Renal cortex interstitium (tissue), 15 donors: ENCODE measurements at places on chromosomes 5 and 9.

DNA sequence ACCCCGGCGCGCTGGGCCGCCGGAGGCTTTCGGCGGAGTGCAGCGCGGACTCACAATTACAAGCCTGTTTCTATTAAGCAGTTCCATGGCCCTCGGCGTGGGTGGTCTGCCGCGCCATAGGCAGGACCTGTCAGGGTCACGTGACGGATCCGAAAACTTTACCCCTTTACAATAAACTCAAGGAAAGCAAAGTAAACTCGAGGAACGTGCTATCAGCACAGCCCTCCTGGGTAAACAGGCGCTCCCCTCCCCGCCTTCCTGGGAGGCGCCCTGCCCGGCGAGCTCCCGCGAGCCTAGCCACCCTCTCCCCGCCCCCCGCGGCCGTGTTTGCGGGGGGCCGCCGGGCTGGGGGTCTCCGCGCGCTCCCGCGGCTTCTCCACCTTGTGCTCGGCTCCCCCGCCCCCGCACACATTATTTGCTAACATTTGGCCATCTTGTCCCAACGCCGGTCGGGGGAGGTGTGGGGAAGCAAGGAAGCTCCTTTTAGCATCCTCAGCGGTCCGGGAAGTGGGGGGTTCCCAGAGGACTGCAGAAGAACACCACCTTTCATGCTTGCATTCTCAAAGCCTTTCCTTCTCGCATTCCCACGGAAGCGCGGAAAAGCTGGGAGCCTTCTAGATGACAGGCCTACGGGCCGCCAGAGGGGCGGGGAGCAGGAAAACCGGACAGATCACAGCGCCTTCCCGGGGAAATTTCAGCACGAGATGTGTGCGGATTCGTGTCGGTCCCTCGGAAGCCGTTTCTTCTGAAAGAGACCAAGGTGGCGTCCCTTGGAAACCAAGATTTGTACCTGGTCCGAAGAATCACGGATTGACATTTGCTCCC, at the start of gene PTCH1:
PTCH1 (minus strand) TSS at position 238 of the 825 bp plus-strand sequence.
- DNase-seq, result no peak

- no peak for DNase-seq
Observed at GRCh38 chr5:52077941-52078815, 694.9 kb downstream of the ISL1 start.

GRCh38 chr5:67648201-67648671, 451.6 kb upstream of the CD180 start:
- DNase-seq, result peak; percentile 7

GRCh38 chr9:32957358-32957757, 44.1 kb downstream of the APTX start:
- DNase-seq, result no peak

GRCh38 chr5:31471916-31472315, 60.0 kb downstream of the DROSHA start:
- DNase-seq, result no peak

- no peak for DNase-seq
Observed at GRCh38 chr5:50292735-50293394, 148.2 kb downstream of the EMB start.

DNA sequence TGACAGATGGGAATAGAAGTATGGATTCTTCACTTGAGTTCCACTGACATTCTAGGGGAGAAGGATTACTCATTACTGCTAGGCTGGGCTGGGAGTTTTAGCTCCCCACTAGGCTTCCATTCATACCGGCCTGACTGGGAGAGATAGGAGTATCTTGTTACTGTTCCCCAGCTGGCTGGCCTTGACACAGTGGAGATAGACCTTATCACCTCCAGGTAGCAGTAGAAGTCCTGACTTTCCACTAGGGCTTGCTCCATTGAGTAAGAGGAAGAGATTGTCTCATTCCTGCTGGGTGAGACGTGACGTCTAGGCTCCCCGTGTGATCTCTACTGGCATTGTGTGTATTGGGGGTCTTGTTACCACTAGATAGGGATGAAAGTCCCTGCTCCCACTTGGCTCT, 156.4 kb downstream of the CACNA1B start:
- no peak for DNase-seq

DNA sequence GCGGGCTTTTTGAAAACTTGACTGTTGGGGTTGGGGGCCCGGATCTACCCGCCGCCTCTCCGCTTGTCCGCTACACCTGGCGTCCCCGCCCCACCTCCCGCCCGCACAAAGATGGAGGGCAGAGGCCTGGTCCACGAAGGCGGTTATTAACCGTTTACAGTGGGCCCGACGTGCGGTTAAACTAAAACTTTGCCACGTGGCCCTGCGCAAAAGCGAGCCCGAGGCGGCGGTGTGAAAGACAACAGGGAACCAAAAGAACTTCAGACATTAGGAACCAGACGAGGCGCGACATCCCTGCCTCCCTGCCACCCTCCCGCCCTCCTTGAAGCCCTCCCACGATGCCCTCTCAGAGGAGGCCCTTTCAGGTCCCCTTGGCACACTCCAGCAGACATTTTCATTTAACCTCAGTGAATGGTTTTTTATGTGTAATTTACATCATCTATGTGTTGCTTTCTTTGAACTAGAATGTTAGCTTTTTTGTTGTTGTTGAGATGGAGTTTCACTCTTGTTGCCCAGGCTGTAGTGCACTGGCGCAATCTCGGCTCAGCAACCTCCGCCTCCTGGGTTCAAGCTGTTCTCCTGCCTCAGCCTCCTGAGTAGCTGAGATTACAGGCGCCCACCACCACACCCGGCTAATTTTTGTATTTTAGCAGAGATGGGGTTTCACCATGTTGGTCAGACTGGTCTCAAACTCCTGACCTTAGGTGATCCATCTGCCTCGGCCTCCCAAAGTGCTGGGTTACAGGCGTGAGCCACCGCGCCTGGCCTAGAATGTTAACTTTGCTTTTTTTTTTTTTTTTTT, 999 bp upstream of the HNRNPA0 start:
- DNase-seq, result no peak

DNA sequence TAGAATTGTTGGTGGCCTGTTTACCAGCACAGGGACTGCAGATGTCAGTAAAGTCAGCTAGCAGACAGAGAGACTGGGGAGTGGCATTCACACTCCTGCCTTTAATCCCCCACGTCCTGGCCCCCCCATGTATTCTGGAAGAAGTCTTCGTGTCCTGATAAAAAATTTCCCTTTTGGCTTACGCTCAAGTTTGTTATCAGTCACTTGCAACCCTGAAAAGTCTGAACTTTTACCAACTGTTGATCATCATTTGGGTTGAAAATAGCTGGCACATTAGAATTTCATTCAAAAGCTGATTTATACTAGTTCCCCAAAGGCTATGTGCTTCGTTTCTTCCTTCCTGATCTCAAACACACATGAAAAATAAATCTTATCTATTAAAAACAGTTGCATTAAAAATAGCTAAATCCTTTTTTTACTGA, 5.8 kb upstream of the CRHBP start:
- DNase-seq, result no peak

- no peak for DNase-seq
Observed at GRCh38 chr9:84000186-84000585, 19.6 kb downstream of the RMI1 start.

DNA sequence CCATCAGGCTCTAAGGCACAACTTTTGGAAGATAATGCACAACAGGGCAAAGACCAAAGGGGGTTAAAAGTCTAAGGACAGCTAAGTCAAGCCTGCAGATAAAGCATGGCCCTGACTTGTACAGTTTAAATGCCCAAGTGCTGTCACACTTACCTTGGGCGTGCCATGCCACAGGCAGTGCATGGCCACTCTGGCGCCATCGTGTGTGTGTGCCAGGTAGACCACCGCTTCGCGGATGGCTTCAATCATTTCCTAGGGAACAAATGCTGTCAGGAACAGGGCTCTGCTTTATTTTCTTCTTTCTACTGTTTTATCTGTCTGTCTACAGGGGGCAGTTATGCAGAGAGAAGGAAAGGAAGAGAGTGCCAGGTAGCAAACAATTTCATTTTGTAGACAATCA, 19.3 kb downstream of the PUM3 start:
- no peak for DNase-seq

DNA sequence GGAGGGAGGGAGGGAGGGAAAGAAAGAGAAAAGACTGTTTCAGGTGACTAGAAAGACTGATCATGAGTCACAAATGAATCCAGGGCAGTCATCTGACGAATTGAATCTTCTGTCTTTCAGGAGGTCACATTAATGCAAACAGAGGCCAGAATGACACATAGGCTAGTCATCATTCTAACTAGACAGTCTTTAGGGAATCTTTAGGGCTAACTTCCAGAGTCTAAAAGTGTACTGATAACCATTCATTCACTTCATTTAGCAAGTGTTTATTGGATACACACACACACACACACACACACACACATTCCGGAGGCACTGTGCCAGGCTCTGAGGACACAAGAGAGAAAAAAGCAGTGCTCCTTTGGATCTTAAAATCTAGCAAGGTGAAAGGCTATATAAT, 156.7 kb downstream of the EBF1 start:
- DNase-seq, result no peak

GRCh38 chr5:150175076-150175475, 8.5 kb downstream of the CDX1 start:
- no peak for DNase-seq

GRCh38 chr9:36997414-36997813, 36.7 kb downstream of the PAX5 start:
- DNase-seq, result no peak

- DNase-seq, result no peak
Observed at GRCh38 chr9:98255061-98255577, 330 bp downstream of the TBC1D2 start.

DNA sequence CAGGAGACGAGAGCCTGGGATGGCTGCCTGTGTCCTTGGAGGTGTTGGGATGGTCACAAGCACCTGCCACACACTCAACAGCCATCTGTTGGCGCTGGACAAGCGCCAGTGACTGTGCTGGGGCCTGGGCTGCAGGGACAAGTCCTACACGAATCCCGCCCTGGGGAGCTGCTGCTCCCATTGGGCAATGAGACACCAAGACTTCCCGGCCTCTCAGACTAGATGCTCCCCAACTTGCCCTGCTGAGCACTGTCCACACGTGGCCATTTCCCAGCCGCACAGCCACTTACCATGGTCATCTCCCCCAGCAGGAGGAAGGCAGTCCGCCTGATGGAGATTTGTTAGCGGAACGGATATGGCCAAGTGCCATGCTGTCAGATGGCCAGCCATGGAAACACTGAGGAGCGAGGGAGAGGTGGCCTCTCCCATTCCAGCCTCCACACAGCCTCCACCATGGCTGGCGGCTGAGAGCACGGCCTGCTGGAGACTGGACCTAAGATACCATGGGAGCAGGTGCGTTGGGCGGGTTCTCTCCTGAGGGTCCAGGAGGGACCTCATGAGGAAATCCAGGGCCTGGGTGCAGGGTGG, 43.9 kb downstream of the PRRT1B start:
- no peak for DNase-seq
